Hematopoietic multipotent progenitor cell treated with erythropoietin and hydrocortisone succinate and interleukin-3 and kit ligand, for 8 days (in vitro differentiated cells): ENCODE measurements at places on chromosomes 2 and 18.

GRCh38 chr2:172350839-172351479, 76.4 kb upstream of the ITGA6 start:
- DNase-seq, result no peak

- DNase-seq, result no peak
Measured at GRCh38 chr2:67437114-67437513, 40.0 kb downstream of the ETAA1 start.

- peak; percentile 27 for DNase-seq
Measured at GRCh38 chr18:50472941-50473340, 86.9 kb upstream of the MAPK4 start.

GRCh38 chr18:27130065-27130630, 55.0 kb downstream of the CHST9 start:
- DNase-seq, result no peak

- DNase-seq, result no peak
Measured at GRCh38 chr2:18186816-18187613, 308.5 kb downstream of the KCNS3 start.

GRCh38 chr2:190615555-190616200, 33.2 kb upstream of the NAB1 start:
- no peak for DNase-seq

- DNase-seq, result no peak
Measured at GRCh38 chr2:57884281-57884680, 162.3 kb upstream of the VRK2 start.

DNA sequence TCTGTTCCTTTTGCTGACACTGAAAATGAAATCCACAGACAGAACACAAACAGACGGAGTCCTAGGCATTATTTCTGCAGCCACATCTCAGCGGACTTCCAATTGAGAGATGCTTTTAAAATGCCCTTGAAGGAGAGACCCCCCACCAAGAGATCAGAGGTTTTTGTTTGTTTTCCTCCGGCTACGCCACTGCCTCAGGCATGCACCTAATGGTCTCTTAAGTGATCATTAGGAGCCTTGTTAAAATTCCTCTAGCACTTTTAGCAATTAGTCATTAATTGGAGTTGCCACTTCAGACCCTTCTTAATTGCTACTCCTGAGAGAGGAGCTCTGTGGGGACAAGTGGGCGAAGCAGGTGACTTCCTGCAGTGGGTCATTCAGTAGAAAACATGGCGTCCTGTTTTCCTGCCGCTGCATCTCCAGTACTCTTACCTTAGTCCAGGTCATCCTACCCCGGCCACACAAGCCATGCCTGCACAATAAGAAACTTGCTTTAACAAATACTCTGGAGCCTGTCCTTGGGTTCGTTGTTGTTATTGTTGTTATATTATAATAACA, 257.7 kb upstream of the CHAC2 start:
- DNase-seq, result no peak

DNA sequence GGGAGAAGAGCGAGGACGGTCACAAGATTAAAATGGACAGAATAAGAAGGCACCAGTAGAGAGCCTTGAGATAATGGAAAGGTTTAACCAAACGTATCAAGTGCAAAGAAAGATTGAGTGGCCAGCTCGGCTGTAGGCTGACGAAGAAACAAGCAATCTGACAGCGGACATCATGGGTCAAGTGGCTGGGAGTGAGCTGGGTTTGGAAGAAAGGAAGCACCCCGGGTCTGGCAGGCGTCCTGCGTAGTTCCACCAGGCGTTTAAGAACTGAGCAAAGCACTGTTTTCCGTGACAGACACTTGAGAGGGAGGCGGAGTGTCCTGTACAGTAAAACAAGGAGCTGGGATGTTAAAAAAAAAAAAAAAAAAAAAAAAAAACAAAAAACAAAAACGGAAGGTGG, 27.1 kb downstream of the DAPL1 start:
- no peak for DNase-seq

- DNase-seq, result peak; percentile 56
Measured at GRCh38 chr2:25982273-25982967, at the start of gene KIF3C. TSS of gene KIF3C (minus strand) at chr2:25982497. CDS start at chr2:25981917, 580 bp downstream.

DNA sequence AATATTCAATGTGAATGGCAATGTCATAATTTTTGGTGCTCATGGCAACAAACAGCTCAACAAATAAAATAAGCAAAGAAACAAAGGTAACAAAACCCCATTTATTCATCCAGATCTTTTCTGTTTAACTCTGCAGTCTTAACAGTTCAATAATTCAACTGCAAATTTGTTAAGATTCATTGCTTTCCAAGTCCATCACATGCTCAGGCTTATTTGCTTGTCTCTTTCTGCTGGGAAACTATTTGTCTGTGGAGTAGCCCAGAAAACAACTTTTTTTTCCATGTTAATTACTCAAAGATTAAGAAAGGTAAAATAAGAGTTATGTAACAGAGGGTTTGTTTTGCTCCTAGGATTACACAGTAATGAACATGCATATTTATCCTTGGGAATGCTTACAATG, 92.6 kb upstream of the PNPT1 start:
- no peak for DNase-seq

- DNase-seq, result no peak
Measured at GRCh38 chr2:134336352-134336751, 82.5 kb downstream of the MGAT5 start.

GRCh38 chr2:75277111-75277510, 77.8 kb upstream of the TACR1 start:
- DNase-seq, result no peak

- DNase-seq, result no peak
Measured at GRCh38 chr2:143675021-143675420, 545.8 kb downstream of the ARHGAP15 start.

GRCh38 chr2:154686162-154686561, 12.3 kb upstream of the KCNJ3 start:
- DNase-seq, result no peak

- no peak for DNase-seq
Measured at GRCh38 chr2:172433144-172433543, 5.8 kb downstream of the ITGA6 start.

DNA sequence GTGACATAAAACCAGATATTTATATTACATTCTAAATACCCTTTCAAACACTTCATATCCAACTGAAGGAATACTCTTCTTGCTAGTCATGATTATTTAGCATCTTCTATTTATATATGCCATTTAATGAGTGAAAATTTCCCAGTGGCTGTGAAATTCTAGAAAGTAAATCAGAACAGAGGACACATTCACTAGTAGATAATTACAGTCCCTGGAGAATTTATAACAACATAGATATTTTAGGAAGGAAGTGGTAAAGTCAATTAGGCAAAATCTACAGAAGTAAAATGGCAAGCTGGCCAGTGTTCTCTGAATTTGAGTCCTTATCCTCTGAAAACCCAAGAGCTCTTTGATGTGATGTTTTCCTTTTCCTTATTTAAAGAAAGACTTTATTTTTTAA, 121.8 kb downstream of the PMAIP1 start:
- DNase-seq, result no peak

DNA sequence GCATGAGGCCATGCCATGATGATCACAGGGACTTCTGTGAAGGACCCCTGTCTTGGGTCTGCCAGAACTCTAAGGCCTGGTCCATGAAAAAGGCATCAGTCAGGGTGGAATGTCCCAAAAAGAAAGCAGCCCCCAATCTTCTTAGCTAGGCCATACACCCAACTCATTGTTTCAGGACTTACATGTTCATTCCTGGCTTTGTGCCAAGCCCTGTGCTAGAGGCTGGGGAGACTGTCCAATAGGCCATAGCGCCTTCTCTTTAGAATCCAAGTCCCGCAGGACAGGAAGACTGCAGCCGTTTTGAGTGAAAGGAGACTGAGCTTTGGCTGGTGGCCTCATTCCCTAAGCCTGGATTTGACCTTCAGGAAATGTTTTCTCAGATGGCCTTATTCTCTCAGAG, 247.3 kb downstream of the PRKCE start:
- DNase-seq, result peak; percentile 46

- no peak for DNase-seq
Measured at GRCh38 chr2:29455200-29455860, 340.1 kb downstream of the CLIP4 start.

GRCh38 chr18:5630057-5630899, 86.5 kb upstream of the EPB41L3 start:
- peak; percentile 27 for DNase-seq

DNA sequence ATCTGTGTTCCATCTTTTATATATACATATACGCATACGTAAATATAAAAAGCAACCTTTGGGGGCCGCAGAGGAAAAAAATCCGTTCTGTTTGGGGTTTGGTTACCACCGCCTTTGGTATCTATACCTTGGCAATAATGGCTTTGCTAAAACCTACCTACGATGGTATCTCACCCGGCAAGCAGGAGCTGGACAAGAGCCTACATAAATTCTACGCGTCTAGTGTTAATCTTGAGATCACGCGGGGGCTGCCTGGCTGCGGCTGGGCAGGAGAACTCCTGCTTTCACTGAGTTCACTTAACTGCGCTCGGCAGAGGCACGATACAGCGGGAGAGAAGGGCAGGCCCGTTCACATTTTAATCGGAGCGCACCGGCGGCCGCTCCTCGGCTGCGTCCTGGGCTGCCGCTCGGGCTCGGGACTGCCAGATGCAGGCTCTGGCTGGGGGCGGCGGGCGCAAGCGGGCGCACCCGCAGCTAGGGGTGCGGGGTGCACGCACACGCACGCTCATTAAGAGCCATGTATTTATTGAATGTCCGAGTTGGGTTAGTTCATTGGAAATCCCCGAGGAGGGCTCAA, 1.7 kb upstream of the POU3F3 start:
- DNase-seq, result no peak

- no peak for DNase-seq
Measured at GRCh38 chr18:76144844-76145243, 350.2 kb downstream of the ZNF516 start.

- no peak for DNase-seq
Measured at GRCh38 chr2:178271629-178272333, 77.5 kb downstream of the OSBPL6 start.

DNA sequence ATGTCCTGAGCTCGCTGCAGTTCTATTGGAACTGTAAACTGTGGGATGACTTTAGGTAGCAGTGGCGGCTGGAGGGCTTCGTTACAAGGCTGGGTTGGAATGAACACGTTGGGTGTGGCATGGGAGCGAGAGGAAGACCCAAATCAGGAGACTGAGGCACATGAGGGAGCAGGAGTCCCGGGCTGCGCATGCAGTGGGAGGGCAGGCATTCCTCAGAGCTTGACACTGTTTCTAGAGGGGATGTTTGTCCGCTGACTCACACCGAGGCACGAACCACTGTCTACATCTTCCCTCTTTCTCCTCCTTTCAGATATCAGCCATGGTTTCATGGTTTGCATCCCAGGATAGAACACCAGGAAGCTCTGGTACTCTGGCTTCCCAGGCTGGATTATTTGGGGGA, 40.6 kb upstream of the LAMA1 start:
- no peak for DNase-seq

DNA sequence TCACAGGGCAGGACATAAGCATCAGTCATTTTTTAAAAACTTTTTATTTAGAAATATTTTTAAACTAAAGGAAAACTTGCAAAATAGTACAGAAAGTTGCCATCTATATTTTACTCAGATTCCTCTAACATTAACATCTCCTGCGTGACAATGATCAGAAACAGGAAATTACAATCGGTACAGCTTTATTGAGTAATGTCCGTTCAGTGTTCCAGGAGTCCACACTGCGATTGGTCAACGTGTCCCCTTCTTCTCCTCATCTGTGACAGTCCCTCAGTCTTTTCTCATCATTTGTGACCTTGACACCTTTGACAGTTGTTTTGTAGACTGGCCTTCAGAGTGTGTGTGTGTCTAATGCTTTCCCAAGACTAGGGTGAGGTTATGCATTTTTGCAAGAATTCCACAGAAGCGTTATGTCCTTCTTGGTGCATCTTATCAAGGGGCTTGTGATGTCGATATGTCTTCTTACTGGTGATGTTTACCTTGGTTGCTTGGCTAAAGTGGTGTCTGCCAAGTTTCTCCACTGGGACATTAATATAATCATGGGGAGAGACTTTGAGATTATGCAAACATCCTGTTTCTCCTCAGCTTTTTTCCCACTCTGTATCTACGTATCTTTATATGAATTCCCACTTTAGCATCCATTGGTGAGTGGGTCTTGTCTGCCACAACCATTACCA, 21.4 kb upstream of the TMEM177 start:
- no peak for DNase-seq

- peak; percentile 78 for DNase-seq
Measured at GRCh38 chr18:48834413-48835031, 116.2 kb downstream of the SMAD7 start.

- DNase-seq, result peak; percentile 23
Measured at GRCh38 chr2:174259981-174260380, 11.6 kb upstream of the OLA1 start.

- DNase-seq, result no peak
Measured at GRCh38 chr2:60154142-60154541, 399.3 kb downstream of the BCL11A start.

DNA sequence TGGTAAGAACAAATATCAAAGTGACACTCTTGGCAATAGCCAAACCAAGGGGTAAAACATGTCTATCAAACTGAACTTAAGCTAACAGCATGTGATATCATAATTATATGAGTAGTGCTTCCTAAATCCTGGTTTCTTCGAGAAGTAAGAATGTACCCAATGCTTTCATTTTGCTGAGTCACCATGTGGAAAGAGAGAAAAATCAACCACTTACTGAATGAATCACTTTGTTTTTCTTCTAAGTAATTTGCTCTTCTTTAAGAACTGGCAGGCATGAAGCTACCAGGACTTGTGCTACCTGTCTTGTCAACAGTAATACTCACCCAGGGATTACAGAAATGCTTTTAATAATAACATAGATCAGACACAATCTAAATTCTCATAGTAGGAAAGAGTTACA, 19.0 kb upstream of the DUSP19 start:
- DNase-seq, result peak; percentile 24

- no peak for DNase-seq
Measured at GRCh38 chr2:157890969-157891642, 15.0 kb upstream of the ACVR1 start.

DNA sequence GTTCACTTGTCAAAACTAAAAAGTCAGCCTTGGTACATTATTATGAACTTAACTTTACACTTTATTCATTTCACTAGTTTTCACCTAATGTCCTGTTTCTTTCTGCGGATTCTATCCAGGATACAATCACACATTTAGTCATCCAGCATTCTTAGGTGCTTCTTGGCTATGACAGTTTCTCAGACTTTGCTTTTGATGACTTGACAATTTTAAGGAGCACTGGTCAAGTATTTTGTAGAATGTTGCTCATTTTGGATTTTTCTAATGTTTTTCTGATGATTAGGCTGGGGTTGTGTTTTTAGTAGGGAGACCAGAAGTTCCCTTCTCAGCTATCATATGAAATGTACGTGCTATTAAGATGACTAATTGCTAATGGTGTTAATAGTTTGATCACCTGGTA, 601.2 kb downstream of the LRRTM4 start:
- DNase-seq, result no peak

DNA sequence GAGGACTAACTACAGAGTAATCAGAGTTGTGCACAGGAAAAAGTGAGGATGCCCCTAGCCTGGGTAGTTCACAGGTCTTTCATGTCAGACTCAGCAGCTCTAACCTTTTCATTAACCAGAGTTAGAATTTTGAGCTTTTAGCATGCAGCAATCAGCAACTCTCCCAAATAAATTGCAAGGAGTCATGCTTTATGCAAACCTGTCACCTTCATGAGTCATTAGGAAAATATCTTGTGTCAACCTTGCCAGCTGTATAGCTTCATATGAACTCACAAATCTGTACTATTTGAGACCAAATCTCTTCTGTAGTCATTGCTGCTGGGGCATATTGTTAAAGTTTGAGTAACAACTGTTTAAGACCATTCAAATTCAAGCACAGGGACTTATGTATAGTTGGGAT, 382.3 kb upstream of the NT5C1B start:
- no peak for DNase-seq
